Breast epithelium (tissue), 4 donors: ENCODE measurements at places on chromosomes 7 and 10.

DNA sequence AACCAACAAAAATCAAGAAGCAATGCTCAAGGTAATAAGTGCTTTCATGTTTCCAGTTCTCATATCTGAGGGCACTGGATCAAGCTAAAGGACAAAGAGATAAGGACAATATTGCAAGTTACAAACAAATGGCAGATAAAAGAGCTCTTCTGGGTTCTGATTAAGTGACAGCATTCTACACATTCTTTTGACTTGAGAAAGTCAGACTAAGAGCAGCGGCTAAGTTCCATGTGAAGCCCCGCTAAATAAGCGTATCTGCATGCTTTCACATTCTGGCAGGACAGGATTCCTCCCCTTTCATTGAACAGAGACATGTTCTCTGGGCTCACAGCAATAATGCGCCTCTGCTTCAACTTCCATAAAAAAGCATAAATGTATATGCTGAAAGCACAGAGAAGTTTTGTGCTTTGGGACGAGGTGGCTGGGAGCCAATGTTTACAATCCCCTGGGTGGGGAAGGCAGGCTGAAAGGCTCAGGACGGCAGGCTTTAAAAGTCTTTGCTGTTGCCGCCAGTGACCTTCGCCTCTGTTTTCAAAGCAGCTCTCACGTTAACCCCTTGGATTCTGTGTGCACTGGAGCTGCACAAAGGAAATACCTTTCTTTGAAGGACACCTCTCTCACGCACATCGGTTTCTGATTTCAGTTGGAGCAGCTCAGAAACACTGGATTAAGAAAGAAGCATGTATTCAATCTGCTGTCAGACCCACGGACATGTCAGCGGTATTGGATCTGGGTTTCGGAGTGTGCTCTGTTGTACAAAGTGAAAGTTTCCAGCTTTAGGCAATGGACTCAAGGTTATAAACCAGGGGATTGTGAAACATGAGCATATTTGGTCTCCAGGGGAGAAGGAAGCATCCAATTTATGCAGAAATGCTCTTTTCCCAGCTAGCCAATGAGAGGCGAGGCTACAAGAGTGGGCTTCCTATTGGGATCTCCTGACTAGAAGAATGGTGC, 105.4 kb upstream of the FAM133B start:
- DNase-seq: no peak

DNA sequence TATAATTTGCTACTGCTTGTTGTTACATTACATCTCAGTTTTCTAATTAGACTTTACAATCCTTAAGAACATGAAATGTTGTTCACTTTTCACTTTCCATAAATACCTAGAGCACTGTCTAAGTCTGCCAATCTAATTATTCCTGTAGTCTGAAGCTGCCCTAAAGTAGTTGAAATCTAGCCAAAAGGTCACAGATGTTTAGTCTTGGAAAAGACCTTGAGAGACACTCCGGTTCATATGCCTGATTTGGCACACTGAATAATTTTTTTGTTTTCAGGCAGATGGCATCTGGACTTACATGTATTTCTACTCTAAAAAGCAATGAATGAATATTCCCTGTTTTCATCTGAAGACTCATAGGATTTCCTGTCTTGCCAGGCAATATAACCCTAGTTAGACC, 359.1 kb downstream of the ANKRD7 start:
- no peak for DNase-seq

- no peak for DNase-seq
Measured at GRCh38 chr10:88205842-88206446, 342.5 kb downstream of the PTEN start.

DNA sequence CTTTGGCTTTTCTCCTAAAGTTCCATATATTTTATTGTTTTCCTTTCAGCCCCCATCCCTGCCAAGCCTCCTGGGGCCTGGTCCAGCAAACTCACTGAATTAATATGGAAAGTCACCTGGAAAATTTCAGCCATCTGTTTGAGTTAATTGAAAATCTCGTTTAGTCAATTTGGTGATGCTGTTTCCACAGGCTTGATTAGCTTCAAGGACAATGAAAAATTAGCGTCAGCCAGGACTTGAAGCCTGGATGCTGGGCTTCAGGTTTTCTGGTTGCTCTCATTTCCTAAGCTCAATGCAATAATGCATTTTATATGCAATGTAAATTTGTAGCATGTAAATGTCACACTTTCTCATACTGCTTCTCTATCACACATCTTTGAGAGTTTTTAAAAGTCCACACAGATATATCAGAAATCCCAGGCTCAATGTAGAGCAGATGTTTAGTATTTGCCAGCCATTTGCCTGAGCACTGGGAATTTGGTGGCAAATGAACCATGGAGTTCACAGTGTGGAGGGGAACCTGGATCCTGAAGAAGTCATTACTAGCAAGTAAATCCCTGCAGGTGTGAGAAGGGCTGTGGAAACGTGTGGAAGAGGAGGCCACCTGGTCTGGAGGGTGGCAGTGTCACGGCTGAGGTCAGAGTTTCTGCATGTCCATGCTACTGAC, 228.5 kb downstream of the PAXIP1 start:
- DNase-seq: no peak

- no peak for DNase-seq
Measured at GRCh38 chr7:105474045-105474444, 48.0 kb downstream of the PUS7 start.

DNA sequence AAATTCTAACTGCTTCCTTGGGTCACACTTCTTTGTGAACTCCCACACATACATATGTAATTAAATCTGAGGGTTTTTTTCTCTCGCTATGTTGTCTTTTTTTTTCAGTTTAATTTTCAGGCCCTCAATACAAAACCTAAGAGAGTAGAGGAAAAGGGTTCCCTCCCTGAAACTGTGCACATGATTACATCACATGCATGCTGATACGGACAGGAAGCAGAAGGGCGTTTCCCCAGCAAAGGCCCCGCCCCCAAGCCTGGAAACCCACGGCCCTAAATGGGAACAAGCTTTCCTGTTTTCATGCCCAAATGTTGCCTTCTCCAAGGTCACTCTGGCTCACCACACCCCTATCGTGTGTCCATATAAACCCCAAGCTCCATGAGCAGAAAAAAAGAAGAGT, 115.4 kb downstream of the TEX36 start:
- DNase-seq: no peak

DNA sequence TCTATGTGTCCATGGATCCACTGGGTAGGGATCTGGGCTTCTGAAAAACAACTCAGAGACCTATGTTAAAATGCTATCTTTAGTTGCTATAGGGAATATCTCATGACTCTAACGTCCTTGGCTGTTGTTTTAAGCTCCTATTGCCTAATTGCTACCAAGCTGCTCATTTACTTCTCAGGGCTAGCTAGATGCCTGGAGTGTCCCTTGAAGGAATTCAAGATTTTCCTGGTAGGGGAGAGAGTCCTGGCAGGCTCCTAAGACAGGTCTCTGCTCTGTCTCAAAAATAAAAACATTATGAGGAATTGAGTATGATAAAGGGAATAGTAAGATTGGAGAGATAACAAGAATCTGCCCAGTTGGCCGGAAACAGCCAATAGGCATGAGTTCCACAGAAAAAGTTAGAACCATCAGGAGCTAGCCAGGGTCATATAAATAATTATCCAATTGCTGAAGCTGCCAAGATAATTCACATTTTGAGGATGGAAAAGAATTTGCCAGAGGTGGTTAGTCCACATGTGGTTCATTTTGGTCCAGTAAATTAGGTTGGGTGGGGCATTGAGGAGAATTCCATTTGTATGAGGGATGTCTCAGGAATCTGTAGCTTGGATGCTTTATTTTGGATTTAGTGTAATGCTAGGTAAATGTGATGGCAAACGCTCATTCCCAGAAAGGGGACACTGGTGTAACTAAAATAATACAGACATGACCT, 362.7 kb upstream of the VSTM2A start:
- DNase-seq: no peak

DNA sequence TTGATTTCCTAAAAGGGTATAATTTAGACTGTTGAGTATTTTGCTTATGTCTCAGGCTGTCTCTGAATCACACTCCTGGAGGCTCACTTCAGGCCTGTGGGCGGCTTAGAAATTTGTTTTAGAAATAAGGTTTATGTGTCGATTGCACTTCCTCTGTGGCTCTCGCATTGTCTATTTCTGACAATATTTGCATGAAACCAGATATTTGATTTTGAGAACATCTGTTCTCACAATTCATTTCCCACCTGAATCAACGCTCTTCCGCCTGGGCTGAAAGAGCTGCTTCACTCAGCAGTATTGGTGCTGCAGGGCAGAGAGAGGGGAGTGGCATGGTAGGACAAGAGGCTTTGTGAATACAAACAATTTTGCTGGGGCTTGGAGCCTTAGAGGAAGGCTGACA, 262.0 kb downstream of the ADRA2A start:
- no peak for DNase-seq

DNA sequence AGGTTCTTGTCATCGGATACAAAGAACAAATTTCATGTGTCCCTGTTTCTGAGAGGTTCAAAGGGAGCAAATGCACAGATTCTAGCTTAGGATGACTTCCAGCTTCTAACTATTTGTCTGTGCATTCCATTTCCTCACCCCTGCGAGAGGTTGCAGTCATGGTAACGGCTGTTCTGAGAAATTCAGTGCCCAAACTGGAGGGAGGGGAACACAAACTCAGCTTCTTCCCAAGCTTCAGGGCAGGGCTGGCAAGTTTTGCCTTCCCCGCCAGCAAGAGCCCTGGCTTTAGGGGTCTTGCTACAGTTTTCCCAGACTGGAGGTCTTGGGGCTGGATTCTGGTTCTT, 11.1 kb downstream of the FAS start:
- no peak for DNase-seq

DNA sequence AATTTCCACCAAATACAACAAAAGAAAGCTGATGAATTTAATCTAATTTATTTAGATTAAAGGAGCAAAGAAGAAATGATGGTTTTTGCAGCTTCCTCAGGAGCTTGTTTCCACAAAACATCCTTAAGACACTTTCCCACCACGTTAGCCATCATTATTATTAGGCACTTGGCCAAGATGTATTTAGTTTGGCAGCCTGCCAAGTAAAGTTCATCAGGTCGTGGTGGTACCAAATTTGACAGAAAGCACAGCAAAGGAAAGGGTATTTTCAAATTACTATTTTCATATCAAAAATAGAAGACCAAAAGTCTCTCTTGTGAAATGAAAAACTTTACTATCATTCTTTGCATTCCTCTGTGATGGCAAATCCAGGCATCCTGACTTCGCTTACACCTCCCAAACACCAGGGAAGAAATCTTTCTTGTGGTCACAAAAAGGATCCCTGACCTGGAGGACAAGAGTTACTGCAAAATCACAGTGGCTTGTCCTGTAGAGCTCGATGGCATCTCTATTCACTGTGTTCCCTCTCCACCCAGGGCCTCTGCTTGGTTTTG, 123.1 kb upstream of the INHBA start:
- no peak for DNase-seq

DNA sequence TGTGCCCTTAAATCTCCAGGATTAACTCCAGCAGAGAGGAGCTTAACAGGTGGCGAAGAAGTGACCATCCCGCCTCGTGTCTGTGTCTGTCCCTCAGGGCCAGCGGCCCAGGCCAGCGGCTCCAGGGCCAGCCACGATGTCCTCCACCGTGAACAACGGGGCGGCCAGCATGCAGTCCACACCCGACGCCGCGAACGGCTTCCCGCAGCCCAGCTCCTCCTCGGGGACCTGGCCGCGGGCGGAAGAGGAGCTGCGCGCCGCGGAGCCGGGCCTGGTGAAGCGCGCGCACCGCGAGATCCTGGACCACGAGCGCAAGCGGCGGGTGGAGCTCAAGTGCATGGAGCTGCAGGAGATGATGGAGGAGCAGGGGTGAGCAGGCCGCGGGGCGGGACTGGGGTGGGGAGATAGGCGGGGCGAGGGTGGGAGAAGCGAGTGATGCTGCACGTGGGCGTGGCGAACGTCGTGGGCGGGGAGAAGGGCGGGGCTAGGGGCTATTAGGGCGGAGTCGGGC, 33.3 kb downstream of the SRRM3 start:
- no peak for DNase-seq

DNA sequence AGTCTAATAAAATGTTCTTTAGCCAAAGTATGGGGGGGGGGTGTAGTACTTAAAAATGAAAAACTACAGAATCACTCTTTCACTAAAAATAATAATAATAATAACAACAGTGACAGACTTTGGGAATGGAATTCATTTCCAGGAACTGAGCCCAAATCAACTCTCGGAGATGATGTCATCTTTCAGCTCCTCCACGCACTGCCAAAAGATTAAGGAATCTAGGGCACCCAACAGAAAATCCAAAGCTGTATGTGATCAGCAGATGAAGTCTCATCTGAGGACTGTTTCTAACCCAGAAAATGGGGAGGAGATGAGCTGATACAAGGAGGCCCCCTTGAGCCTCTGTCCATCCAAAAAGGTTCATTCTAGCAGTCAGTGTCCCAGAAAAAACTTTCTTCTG, 54.5 kb downstream of the GRB10 start:
- no peak for DNase-seq

- DNase-seq: no peak
Measured at GRCh38 chr10:15868006-15868405, 7.7 kb upstream of the MINDY3 start.

- no peak for DNase-seq
Measured at GRCh38 chr10:86828145-86828544, 71.7 kb downstream of the BMPR1A start.

GRCh38 chr7:137928626-137929025, 73.3 kb downstream of the CREB3L2 start:
- no peak for DNase-seq

- no peak for DNase-seq
Measured at GRCh38 chr10:17847585-17848296, 38.6 kb downstream of the MRC1 start.
